T follicular helper cell (primary cell): ENCODE measurements at places on chromosomes 3 and 15.

DNA sequence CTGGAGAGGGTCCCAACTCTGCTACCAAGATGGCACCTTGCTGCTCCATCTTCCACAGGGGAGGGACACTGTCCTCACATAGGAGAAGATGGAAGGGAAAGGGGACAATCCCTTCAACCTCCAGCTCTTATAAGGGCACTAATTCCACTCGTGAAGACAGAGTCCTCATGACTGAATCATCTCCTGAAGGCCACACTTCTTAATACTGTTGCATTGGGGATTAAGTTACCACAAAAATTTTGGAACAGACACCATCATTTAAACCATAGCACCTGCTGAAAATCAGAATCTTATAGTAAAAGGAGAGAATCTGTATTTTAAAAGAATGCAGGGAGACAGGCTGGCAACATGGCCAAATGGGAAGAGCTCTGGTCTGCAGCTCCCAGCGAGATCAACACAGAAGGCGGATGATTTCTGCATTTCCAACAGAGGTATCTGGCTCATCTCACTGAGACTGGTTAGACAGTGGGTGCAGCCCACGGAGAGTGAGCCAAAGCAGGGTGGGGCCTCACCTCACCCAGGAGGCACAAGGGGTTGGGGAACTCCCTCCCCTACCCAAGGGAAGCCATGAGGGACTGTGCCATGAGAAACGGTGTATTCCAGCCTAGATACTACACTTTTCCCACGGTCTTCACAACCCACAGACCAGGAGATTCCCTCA lies 69.4 kb upstream of the LIPC start:
- DNase-seq, result no peak

- no peak for DNase-seq
These were observed 78.1 kb upstream of the CGNL1 start for GRCh38 chr15:57298204-57298603.

DNA sequence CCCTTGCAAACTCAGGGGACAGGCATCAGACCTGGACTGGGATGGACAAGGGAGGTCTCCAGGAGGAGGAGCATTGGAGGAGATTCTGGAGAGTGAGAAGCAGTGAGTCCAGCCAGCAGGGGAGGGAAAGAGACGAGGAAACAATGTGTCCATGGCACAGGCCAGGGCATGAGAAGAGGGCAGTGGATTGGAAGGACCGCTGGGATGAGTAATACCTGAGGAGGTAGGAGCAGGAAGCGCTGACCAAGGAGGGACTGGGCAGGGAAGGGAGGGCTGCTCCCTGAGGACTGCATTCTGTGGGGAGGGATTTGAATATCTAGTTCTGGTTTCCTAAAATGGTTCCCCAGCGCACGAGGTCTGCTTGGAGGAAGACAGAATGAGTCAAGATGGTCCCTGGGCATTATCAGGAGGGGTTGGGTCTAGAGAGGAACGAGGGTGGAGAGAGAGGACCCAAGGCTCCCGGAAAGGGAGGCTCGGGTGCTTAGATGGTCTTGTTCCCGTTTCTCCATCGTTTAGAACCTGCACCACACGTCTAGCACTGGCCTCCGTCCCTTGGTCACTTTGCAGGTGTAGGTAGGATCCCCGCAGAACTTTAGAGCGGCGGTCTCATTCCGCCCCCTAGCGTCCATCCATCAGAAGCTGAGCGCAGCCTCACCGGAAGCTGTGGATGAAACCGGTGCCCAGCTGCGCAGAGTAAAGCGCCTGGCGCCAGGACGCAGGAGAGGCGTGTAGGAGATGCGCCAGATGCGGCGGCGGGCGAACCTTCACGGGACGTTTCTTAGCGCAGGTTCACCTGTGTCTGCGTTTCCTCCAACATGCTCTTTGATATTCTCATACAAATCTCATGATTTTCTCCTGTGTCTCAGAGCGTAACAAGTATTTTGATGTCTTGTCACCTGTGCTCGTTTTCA lies 190.7 kb upstream of the NDN start:
- no peak for DNase-seq

GRCh38 chr15:39788800-39789565 lies 6.3 kb upstream of the FSIP1 start:
- no peak for DNase-seq

DNA sequence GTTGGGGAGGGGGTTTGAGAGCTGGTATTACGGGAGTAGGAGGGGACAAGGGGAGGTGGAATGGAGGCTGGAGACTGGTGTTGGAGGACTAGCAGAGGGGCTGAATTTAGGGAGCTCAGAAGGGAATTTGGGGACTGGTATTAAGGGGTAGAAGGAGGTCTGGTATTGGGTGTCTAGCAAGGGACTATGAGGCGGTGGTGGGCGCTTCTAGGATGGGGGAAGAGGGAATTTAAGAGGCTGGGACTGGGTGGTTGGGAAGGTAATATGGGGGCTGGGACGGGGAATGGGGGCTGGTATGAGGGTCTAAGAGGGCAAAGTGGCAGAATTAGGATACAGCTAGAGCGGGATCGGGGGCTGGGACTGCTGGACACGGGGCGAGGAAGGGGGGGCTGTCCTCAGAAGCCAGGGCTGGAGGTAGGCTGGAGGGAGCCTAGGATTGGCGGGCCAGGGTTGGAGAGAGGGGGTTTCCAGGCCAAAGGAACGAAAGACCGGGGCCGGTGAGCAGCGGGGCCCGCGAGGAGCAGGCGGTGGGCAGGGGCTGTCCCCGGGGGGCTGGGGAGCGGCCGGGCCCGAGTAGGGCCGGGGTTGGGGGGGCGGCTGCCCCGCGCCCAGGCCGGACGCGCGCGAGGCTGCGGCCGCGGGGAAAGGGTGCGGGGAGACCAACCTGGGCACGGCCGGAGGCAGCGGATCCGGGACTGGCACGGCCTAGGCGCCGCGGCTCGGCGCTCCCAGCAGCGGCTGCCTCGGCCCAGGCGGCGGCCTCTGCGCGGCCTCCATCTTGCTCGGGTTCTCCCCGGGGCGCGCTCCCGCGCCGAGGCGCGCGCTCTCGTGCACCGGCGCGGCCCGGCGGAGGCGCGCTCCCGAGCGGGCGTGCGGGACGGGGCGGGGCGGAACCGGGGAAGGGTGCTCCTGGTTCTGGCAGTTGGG lies at the start of gene LHFPL4:
Gene LHFPL4, minus strand, starts transcription at position 802 of the 927 bp plus-strand sequence. CDS start 1,143 bp downstream, outside the sequence.
- DNase-seq, result no peak

DNA sequence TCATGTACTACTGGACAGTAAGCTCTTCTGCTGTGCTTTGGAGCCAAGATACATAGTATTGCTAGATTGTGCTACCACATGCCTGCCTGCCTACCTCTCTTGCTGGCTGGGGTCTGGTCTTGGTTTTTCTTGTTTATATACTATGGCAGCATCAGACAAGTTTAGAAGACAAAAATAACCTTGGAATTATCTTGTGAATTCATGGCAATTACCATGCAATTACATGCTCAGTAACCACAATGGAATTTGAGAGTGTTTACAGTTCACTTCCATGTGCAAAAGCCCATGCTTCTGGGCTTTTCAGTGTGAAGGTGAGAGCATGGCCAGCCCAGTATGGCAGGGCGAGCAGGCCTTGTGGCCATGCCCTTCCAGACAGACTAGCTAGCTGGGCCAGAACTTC lies 48.0 kb upstream of the C15orf61 start:
- no peak for DNase-seq

DNA sequence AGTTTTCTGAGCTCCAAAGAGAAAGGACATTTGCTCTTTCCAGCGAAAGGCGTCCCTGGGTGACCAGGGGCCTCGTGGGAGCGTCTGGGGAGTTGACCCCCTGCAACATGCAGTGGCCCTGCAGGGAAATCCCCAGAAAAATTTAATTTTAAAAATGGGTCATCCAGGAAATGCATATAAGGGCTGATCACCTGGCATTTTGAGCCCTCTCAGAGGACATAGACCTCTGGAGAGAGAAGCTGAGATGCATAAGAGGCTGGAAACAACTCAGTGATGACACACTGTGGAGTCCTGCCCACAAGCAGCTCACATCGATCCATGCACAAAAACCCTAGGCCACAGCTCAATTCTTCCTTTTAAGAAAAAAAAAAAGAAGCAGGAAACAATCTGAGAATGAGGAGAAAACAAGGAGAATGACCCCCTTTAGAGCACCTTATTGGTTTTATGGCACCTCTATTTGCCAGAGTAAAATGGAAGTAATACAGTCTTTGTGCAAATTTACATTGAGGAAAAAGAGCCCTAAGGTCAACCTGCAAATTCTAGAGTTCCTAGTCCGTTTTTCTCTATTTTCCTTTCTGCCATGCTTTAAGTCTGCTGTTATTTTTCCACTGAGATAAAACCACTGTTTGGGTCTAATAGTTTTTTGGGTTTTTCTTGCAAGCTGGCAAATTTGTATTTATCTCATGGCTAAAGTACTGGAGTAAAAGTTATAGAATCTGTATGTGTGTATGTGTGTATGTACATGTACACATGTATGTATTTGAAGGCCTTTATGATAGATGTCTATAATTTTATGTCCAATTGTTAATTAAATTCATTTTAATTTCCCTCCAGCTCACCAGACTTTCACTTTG lies 6.9 kb upstream of the BDH1 start:
- no peak for DNase-seq

DNA sequence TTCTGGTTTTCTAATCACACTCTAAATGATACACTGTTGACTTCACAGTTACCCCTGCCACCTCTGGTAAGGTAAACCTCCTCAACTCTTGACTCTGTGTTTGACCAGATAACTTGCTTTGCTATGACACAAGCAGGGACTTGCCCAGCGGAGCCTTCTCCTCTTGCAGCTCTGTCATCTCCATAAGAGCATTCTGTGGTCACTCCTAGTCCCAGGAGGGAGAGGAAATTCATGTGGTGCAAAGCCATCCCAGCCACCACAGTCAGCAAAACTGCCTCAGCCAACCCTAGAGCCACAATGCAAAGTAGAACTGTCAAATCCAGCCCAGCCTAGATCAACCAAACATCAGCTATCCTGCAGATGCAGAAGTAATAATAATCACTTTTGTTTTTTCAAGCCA lies 144.7 kb upstream of the GADL1 start:
- no peak for DNase-seq

GRCh38 chr3:149277331-149277813 lies 55.7 kb upstream of the CP start:
- no peak for DNase-seq

GRCh38 chr15:92140796-92141195 lies 252.9 kb upstream of the ST8SIA2 start:
- no peak for DNase-seq

GRCh38 chr15:65066635-65067316 lies 1.0 kb downstream of the RASL12 start:
- no peak for DNase-seq

- DNase-seq, result no peak
These were observed 2.0 kb downstream of the EPHB3 start for GRCh38 chr3:184563561-184563925.

GRCh38 chr3:34200576-34200975 lies 402.1 kb downstream of the PDCD6IP start:
- no peak for DNase-seq

- DNase-seq, result no peak
These were observed 37.7 kb downstream of the ZDHHC23 start for GRCh38 chr3:113985541-113985940.

DNA sequence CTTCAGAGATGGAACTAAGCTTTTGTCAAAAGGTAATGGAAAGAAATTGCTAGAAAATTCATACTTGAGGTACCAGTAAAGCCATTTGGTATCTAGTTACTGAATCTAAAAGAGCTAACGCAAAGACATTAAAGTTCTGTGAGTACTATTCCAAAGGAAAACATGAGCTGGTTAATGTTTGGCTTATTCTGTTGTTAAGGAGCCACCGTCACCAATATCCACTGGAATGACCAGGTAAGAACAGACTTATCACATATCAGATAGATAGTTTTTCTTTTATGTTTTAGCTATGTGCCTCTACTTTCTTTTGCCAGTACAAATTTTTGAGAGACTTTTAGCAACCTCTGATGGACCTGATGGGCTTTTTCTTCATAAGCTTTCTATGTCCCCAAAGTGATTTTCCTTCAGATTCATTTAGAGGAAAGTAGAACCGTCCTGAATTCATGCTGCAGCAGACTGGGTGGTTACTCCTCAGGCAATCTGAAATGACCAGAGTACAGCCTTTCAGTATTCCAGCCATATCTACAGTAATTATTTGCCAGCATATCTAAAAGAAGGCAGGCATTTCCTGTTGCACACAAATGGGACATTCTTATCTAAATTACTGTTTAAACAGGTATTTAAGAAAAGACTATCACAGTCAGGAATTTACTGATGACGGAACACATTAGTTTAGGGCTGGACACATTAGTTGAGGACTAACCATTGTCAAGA lies 274.1 kb downstream of the MECOM start:
- no peak for DNase-seq

DNA sequence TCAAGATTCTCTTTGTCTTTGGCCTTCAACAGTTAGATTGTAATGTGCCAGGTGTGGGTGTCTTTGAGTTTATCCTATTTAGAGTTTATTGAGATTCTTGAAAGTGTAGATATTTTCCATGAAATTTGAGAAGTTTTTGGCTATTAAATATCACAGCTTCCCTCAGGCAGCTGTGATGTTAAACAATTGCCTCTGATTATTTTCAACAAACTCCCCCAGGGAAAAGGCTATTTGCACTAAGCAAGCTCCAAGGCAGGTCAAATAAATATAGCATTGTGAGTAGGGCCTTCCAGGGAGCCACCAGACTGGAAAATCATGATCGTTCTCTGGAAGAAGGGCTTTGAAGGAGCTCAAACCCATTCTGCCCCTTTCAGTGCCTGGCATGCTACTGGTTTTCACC lies 107.0 kb downstream of the EEFSEC start:
- no peak for DNase-seq

DNA sequence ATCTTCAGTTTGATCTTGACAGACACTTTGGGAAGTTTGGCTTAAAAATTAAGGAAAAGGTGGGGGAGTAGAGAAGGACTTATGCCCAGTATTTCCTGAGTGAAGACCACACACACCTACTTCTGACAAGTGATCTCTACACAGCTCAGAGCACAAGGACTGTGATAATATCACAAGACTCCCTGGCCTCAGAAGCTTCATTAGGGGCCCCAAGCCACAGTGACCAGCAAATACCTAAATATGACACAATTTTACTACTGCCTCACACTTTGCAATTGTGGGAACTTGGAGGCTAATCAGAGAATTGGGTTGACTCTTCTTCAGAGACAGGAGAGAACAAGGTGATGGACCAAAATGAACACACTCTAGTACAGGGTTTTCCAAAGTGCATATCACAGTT lies 2.6 kb downstream of the ILDR1 start:
- DNase-seq, result no peak

- DNase-seq, result no peak
These were observed 525 bp downstream of the MYH15 start for GRCh38 chr3:108509871-108510270.

DNA sequence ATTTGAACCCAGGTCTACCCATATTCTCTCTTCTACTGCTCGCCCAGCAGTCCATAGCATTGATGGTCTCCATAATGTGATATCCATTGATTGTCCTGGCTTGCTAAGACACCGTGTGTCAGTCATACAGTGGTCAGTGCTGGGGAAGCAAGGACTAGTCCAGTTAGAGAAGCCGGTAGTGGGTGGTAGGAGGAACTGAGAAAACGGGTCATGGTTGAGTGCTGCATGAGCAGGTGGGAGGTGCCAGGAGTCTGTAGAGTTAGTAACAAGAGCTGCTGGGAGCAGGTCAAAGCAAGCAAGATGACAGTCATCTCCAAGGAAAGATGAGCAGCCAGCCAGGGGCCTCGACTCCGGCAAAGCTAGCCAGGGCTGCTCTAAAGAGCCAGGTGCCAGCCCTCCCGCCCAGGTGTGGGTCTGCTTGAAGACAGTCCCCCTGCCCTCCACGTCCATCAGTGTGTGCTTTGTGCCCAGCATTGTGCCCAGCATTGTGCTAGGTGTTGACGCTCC lies 29.5 kb upstream of the USP3 start:
- DNase-seq, result no peak
